ENCODE measurements at places on chromosomes 16 and 17. TPM values are rescaled to one million over a fixed set of nuclear protein-coding genes. Genes with fewer than 3 reads are reported as not detected.

Gene SEPTIN1
- 199 TPM for total RNA-seq

Gene NTN1
- 1.0 TPM for total RNA-seq

Gene RNPS1
- total RNA-seq = 232 TPM

Gene FOXJ1
- 0.44 TPM for total RNA-seq

Gene ZNF205
- total RNA-seq = not detected

Gene CENPT
- 54.2 TPM for total RNA-seq

Gene GAST
- total RNA-seq = not detected

Gene CCL1
- total RNA-seq = not detected

Gene HBA2
- total RNA-seq = 104 TPM

Gene PPP1R1B
- total RNA-seq = not detected

Gene KRTAP16-1
- total RNA-seq = not detected

Gene DLX3
- not detected for total RNA-seq

Gene TPSG1
- total RNA-seq = not detected

Gene FOXN1
- total RNA-seq = not detected

Gene NGFR
- total RNA-seq = 1.3 TPM

Gene KCNJ18
- not detected for total RNA-seq

Gene SRCIN1
- 0.24 TPM for total RNA-seq

Data from activated B cell treated with CpG ODN at 0.5 μM for 24 hours (primary cell).